DND-41 (cell line): ENCODE measurements at places on chromosomes 16 and 17.

- DNase-seq = peak; percentile 72
Measured at GRCh38 chr17:81142301-81143199, 22.8 kb upstream of the PVALEF start.

- DNase-seq = no peak
Measured at GRCh38 chr17:33234930-33235685, 58.0 kb downstream of the ASIC2 start.

GRCh38 chr17:81075307-81075706 is 40.4 kb downstream of the BAIAP2 start:
- no peak for DNase-seq

DNA sequence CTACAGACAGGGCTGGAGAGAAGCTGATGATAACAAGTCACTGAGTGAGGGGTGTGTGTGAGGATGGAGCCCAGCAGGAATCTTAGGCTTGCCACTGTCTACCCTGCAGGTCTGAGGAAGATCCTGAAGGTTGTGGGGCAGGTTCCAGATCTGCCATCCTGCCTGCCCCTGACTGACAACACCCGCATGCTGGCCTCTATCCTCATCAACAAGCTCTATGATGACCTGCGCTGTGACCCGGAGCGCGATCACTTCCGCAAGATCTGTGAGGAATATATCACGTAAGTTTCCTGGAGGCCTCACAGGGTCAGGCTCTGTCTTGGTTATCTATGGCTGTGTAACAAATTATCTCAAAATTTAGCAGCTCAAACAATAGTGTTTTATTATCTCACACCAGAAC is 16.3 kb downstream of the UNC45B start:
- DNase-seq = no peak

- DNase-seq = no peak
Measured at GRCh38 chr17:17563530-17563929, 28.0 kb downstream of the PEMT start.

- no peak for DNase-seq
Measured at GRCh38 chr16:17296431-17296830, 174.3 kb downstream of the XYLT1 start.

- DNase-seq = no peak
Measured at GRCh38 chr17:4839965-4840892, 7.1 kb downstream of the MINK1 start.

DNA sequence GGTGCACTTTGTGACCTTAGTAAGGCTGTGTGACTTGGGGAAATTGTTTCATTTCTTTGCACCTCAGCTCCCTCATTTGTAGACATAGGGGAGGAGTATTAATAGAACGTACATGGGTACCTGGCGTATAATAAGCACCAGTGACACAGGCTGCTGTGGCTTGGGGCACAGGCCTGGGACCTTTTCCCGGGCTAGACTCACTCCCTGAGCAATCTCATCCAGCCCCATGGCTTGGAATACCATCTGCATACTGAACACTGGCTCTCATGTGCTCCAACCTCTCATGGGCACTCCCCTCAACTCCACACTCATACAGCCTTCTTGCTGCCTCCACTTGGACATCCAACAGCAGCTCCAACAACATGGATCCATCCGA is 41.0 kb upstream of the MRPS23 start:
- DNase-seq = no peak

- DNase-seq = no peak
Measured at GRCh38 chr16:2691491-2692248, 9.3 kb downstream of the KCTD5 start.

GRCh38 chr17:2244545-2245525 is 58.8 kb downstream of the SMG6 start:
- DNase-seq = peak; percentile 79

GRCh38 chr16:67951485-67951884 is 7.6 kb upstream of the LCAT start:
- DNase-seq = no peak

GRCh38 chr17:63333869-63334268 is 112.2 kb downstream of the CYB561 start:
- DNase-seq = no peak

- no peak for DNase-seq
Measured at GRCh38 chr16:70805380-70805779, 4.4 kb upstream of the VAC14 start.

GRCh38 chr17:6599364-6599763 is 41.1 kb downstream of the KIAA0753 start:
- DNase-seq = no peak

DNA sequence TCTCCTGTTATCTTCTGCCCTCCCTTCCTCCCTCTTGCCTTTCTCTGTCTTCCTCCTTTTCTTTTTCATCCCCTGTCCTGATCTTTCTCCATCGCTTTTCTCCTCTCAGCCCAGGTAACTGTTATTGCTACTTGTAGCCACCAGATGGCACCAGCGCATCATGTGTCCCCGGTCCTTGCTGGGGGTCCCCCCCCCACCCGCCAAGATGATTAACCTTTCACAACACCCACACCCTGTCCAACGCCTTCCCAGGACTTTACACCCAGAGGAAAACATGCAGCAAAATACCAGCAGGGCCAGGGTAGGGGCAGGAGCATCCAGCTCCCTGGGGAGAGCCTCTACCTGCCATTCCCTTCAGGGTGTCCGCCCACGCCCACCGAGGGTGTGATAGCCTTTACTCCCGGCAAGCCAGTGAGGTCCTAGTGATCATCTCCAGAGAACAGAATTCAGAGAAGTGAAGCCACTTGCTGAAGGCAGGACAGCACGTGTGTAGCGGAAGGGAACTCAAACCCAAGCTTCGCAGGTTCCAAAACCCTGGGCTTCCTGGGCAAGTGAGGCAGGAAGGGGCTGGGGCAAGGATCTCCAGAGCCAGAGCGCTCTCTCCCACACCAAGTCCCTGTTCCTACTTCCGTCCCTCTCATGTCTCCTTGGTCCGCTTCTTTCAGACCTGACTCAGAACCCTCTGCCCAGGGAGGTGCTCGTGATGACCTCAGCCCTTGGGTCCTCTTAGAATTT is 13.4 kb upstream of the TAC4 start:
- peak; percentile 55 for DNase-seq

DNA sequence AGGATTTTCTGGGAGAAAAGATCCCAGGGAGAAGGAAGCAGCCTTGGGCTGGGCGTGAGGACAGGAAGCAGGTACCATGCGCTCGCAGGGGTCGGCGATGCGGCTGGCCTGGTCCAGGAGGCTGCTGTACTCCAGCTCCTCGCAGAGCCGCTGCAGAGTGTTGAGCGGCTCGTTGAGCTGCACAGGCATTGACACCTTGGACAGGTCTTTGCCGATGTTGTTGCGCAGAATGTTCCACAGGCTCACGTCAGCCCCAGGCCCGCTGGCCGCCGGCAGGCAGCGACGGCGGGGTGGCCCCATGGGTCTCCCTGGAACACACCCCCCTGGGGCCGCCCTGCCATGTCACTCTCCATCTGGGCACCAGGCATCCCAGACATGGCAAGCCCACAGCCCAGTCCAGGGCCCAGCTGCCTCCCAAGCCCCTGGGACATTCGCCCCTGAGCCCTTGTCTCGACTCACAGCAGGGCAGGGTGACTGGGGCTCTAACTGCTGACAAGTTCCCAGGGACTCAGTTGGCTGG is 8.0 kb downstream of the OSBPL7 start:
- no peak for DNase-seq

DNA sequence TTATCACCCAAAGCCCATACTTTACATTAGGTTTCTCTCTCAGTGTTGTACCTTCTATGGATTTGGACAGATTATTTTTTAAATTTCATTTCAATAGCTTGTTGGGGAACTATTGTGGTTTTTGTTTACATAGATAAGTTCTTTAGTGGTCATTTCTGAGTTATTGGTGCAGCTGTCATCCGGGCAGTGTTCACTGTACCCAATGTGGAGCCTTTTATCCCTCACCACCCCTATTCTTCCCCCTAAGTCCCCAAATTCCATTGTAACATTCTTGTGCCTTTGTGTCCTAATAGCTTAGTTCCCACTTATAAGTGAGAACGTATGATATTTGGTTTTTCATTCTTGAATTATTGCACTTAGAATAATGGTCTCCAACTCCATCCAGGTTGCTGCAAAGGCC is 57.5 kb downstream of the SLFN11 start:
- no peak for DNase-seq

DNA sequence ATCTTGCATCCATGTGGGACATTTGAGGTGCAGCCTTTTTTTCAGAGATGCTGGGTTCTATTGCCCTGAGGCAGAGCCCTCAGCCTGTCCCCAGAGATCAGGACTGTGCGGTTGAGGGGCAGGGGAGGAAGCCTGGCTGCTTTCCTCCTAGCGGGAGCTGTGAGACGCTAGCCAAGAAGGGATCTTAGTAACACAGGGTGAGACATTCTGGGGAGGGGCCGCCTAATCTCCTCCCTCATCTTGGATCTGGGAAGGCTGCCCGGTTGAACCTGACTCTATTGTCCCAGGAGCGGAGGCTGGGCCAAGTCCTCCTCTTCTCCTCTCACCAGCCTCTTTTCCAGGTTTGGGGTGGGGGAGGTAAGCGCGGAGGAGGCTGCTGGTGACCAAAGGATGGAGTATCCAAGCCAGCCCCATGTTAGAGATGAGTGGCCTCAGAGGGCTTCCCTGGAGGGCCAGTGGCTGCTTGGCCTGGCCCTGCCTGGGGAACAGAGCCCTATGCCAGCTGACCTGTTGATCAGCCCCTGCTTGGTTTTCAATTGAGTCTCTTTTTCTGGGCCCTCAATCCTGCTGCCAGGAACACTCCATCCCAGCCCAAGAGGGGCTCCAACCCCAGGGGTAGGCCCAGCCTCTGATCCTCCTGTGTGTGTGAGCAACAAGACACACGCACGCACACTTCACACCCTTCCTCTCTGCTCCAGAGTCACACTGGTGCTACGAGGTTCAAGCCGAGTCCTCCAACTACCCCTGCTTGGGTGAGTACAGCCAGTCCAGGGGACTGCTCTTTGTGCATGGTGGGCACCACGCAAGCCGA is 5.0 kb downstream of the CA4 start:
- no peak for DNase-seq

DNA sequence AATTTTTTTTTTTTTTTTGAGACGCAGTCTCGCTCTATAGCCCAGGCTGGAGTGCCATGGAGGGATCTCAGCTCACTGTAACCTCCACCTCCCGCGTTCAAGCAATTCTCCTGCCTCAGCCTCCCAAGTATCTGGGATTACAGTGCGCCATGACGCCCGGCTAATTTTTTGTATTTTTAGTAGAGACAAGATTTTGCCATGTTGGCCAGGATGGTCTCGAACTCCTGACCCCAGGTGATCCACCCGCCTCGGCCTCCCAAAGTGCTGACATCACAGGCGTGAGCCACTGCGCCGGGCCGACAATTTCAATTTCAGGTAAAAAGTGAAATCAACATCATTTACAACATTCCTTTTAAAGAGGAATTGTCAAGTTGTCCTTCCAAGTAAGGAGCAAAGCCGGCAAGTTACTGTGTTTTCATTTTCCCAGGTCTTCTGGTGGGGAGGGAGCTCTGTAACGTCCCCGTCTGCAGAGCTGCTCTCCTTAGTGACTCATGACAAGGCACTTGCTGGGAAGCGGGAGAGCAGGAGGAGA is 873 bp downstream of the NPLOC4 start:
- peak; percentile 21 for DNase-seq

- no peak for DNase-seq
Measured at GRCh38 chr17:19652595-19652994, 4.0 kb downstream of the ALDH3A2 start.

DNA sequence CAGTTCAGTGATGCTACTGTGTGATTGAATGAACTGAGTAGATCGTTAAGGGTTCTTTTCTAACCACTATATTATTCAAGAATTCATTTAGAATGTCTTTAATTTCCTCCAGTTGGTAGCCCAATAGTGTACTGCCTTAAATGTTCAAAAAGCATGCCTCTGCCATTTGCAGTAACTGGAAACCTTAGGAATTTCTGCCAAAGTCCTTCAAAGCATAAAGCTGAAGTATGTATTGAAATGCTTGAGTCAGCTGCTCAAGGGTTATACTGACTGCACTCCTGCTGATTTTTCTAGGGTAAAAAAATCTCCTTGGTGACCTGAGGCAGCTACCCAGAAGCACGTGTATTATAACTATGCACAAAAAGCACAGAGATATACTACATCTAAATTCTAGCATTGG is 56.5 kb downstream of the SNTB2 start:
- no peak for DNase-seq

GRCh38 chr16:53434377-53435065 is at the start of gene RBL2:
Gene RBL2, plus strand, starts transcription at chr16:53434471. Its CDS starts 86 bp downstream, at chr16:53434557.
- peak; percentile 86 for DNase-seq

- DNase-seq = no peak
Measured at GRCh38 chr16:11057711-11058345, 113.5 kb downstream of the CLEC16A start.

GRCh38 chr16:87562201-87562600 is 40.1 kb upstream of the JPH3 start:
- no peak for DNase-seq

GRCh38 chr17:36933512-36934143 is 3.6 kb upstream of the LHX1 start:
- DNase-seq = no peak

- DNase-seq = no peak
Measured at GRCh38 chr16:85853547-85854545, 45.1 kb upstream of the IRF8 start.

DNA sequence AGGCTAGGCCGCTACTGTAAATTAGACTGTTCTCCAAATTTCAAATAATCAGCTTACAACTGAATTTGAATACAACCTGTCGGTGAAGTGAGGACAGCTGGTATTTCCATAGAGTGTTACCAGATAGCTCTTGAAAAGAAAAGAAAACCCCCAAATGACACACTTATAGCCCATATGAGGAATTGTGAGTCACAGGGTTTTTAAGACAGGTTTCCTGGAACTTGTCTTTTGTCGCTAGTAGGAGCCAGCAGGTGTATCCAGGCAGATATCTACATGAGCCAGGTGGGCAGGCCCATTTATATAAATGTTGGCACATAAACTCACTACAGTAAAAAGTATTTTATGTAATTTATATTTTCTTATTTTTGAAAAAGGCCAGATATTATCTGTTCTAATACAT is 24.0 kb downstream of the TNRC6A start:
- DNase-seq = no peak

- DNase-seq = no peak
Measured at GRCh38 chr17:6460531-6461161, 16.4 kb downstream of the PIMREG start.

- no peak for DNase-seq
Measured at GRCh38 chr16:10878644-10879501, 1.9 kb downstream of the CIITA start.

DNA sequence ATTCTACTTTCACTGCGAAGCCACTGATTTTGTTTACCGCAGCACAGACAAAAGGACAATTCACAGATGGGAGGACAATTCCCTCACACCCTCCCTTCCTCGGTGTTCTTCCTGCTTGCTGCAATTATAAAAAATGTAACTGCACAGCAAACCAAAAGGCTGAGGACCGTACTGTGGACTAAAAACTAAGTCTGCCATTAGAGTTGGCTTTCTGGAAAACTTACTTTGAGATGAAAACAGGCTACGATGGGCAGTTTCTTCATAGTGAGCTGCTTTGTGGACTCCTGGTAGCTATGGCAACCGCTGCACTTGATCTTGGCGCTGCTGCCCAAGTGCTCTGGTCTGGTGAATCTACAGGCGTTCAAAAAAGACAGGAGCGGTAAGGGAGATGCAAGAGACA is 35.2 kb downstream of the USP22 start:
- DNase-seq = no peak
